ENCODE measurements at places on chromosomes 5 and 9. TPM values are rescaled to one million over a fixed set of nuclear protein-coding genes. Genes with fewer than 3 reads are reported as not detected.

The TAF1L gene
- total RNA-seq, result not detected

DNA sequence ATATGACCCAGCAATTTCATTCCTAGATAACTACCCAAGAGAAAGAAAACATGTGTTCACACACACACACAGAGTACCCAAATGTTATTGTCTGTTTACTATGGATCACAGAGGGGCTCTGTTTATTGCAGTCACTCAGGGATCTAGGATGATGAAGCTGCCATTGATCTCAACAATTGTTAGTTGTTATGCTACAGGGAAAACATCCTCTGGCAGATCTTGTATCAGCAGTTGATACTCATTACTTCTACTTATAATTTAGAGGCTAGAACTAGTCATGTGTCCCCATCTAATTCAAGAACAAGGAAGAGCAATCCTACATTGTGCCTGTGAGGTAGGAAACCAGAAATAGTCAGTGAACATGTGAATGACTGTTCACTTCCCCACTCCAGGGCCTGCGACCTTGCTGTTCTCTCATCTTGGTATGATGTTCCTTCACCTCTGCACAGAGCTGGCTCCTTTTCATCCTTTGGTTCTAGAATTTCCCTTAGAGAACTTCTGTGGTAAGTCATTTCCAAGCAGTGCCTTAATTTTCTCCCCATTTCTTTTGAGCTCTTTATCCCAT, 30.3 kb downstream of the NMUR2 start:
- no peak for DNase-seq

The CD74 gene
- 486 TPM for total RNA-seq

GRCh38 chr9:967903-968641, 8.4 kb upstream of the DMRT3 start:
- DNase-seq, result no peak

The ADAMTS19 gene
- not detected for total RNA-seq

GRCh38 chr9:33229359-33230114, 10.4 kb upstream of the SPINK4 start:
- no peak for DNase-seq

DNA sequence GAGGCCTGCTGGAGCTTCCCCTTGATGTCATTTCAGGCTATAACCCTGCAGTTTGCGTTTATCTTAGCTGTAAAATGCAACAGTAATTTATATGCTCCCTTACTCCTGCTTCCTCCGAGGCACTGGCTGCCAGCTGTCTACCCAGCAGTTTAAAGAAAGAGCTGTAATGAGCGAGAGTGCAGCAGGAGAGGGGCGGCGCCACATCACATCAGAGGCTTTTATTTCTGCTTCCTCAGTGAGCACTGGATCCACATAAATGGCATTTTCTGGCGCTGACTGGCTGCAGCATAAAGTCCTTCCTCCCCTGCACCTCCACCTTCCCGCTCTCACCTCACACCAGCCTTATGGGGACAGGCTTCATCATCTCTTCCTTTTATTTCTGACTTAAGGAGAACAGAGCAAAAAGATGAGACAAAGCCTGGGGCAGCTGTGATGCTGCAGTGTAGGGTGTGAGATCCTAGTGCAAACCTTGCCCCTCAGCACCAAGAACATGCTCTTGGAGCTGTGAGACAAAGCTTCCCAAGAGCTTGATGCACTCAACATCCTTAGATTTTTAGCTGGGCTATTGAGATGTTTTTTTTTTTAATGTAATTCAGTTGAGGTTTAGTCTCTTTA, 829.6 kb upstream of the ZNF608 start:
- no peak for DNase-seq

The BRD3OS gene
- 13.5 TPM for total RNA-seq

GRCh38 chr9:131275332-131276093, 797 bp downstream of the FAM78A start:
- DNase-seq, result no peak

DNA sequence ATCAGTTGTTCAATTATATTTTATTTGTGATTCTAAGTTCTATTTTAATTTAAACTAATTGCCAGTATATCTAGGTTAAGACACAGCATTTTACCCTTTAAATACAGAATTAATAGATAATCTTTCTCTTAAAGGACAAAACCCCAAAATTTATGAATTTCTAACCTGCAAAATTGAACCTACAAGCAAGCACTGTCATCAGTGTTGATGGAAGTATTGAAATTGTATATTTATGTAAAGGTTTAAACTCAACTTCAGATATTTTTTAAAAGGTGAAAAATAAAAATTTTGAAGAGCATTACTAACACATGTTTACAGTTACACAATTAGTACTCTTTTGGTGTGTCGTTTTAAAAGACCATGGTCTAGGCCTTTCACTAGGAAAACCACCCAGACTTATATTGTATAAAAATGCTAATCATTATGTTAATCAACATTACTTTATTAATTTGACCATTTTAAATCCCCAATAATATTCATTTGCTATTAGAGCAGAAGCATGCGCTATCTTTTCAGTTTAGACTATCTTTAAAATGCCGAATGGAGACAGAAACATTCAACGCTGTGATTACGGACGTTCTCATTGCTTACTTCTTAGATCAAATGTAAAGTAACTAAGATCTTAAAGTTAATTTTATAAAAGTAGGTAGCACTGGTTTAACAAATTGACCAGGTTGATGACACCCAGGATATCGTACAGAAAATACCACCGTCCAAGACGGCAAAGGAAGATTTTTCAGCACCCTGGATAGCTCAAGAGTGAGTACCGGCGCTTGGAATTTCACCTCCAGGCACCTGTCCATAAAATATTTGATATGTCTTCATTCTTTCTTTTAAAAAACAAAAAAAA, 3.2 kb downstream of the OTP start:
- DNase-seq, result no peak

GRCh38 chr5:51518607-51519006, 135.4 kb downstream of the ISL1 start:
- DNase-seq, result no peak

- DNase-seq, result no peak
Measured at GRCh38 chr5:151054709-151055108, 26.1 kb downstream of the TNIP1 start.

- no peak for DNase-seq
Measured at GRCh38 chr9:33449715-33450114, 2.3 kb upstream of the AQP3 start.

The DHFR gene
- total RNA-seq, result 8.9 TPM
